ENCODE measurements at places on chromosomes 3 and 15.

- DNase-seq = no peak
Observed at GRCh38 chr3:19202754-19203153, 54.4 kb downstream of the KCNH8 start.

- DNase-seq = no peak
Observed at GRCh38 chr3:156763386-156763785, 62.8 kb upstream of the LEKR1 start.

- DNase-seq = peak; percentile 7
Observed at GRCh38 chr15:97995881-97996603, 35.5 kb downstream of the ARRDC4 start.

DNA sequence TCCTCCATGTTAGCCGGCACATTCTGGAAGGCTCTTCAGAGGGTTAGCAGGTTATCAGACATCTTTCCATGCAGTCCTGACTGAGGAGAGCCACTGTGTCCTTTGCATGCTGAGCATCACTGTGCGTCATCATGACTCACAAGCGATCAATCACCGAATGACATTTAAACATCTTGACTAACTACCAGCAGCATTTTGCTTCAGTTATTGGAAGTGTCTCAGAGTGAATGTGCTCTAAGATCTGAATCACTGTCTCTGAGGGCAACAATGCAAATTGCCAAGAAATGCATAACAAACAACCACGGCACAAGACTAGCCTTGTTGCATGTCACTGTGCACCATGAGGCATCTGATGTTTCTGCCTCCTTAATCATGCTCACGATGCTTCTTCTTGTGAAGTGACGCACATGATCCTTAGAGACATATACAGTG, 18.3 kb upstream of the ATP8B4 start:
- no peak for DNase-seq

DNA sequence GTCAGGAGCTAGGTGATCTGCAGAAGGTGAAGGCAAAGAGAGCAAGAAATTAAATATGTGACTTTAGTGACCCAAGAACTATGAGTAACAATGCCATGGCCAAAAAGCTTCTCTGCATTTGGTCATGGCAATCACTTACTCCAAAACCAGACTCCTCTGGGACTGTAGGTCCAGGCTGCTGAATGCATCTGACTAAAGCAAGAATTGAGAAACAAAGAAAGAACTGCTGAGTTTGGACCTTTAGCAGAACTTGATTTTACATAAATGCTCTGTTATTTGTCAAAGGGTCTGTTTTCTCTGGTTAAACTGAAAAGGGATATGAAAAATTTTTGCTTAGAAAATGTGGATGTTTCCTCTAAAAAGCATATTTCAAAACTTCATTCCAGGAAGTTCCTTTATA, 1102.2 kb downstream of the IGSF11 start:
- no peak for DNase-seq

GRCh38 chr15:39281094-39281493, 299.8 kb upstream of the THBS1 start:
- no peak for DNase-seq

DNA sequence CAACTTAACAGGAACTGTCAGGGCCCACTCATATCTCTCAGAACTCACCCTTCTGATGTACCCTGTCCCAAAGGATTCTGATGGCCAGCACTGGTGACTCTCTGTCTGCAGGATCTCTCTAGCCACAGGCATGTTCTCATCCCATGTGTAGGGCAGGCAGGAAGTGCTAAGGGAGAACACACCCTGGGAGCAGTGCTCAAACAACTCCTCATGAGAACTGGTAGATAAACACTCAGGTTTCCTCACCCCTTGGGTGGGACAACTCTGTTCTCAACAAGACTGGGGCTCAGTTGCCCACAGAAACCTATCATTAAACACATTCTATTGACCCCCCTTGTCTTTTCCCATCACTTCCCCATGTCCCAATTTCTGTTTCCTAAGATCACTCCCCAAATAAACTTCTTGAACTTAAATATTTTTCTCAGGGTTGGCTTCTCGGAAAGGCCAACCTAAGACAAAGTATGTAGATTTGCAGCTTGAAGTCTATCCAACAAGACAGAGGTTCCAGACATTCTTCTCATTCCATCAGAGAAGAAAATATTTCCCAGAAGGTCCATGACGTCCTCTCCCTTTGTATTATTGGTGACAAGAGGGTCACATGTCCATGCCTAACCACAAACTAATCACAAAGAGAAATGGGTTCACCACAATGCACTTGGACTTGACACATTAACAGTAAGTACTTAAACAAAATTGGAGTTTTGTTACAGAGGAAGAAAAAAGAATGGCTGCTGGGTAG, 276.6 kb upstream of the GADL1 start:
- no peak for DNase-seq

- DNase-seq = no peak
Observed at GRCh38 chr3:119665954-119666559, 5.7 kb upstream of the POPDC2 start.

DNA sequence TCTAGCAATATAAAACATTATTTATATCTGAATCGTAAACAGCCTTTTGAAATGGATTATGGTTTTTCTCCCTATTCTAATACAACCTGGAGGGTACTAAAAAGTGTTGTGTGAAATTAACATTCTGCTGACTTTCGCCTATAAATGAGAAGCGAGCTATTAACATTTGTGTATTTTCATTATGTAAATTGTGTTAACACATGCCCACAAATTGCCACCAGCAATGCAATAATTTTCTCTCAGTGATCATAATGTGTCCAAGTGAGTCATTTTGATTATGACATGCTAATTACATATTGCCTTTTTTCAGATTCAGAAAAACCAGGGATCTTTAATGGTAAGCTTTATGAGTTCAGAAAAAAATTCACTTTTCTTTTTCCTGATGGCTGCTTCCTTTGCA, 77.4 kb upstream of the SKOR1 start:
- no peak for DNase-seq

DNA sequence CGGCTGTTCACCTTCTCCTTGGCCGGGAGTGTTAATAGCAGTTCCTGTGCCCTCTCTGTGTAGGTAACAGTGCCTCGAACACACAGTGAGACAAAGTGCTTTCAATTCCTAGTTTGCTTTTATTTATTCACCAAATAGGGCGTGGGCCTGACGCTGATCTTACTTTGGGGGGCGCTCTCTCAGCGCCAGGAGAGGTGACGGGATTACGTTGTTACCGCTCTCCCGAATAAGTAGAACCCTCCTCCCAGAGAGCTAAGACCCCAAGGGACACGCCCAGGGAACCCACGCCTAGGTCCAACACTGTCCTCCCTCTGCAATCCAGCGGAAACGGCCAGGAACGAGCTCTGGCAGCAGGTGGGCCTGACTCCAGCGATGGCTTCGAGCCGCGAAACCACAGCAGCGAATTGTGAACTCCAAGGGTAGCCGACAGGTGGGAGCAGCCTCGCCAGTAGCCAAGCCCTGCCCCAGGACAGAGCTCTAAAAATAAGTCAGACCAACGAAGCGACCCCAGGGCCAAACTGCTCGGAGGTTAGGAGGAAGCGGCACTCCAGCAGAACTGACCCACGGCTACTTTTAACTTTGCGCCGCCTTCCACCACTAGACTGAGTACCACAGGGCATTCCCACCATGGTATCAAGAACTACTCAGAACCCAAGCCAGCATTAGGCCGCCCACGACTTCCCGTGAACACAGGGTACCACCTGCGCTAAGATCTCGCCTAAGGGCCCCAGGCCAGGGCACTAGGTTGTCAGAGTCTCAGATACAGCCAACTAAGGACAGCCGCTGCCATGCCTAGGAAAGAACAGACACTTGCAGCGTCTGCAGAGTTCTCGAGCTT, 1.6 kb upstream of the SIN3A start:
- DNase-seq = peak; percentile 62

DNA sequence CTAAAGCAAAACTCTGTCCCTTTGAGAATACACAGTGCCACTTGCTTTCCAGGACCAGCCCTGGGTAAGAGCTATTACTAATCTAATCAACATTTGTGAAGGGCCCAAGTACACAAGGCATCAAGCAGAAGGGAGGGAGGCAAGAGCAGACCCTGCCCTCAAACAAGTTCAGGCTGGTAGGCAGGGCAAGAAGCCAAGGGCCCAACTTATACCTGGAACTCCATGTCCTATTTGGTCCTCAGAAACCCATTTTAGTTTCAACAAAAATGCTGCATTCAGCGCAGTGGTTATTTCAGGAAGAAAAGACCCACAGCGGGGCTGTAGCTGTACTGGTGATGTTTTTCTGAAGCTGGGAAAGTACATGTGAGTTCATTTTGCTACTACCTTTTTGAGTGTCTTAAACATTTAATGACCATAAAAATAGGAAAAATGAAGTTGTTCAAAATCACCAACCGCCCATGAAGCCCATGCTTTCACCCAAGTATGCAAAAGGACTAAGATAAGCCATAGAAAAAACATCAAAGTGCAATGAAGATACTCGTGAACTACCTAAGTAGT, 2.8 kb downstream of the RPS17 start:
- DNase-seq = no peak

DNA sequence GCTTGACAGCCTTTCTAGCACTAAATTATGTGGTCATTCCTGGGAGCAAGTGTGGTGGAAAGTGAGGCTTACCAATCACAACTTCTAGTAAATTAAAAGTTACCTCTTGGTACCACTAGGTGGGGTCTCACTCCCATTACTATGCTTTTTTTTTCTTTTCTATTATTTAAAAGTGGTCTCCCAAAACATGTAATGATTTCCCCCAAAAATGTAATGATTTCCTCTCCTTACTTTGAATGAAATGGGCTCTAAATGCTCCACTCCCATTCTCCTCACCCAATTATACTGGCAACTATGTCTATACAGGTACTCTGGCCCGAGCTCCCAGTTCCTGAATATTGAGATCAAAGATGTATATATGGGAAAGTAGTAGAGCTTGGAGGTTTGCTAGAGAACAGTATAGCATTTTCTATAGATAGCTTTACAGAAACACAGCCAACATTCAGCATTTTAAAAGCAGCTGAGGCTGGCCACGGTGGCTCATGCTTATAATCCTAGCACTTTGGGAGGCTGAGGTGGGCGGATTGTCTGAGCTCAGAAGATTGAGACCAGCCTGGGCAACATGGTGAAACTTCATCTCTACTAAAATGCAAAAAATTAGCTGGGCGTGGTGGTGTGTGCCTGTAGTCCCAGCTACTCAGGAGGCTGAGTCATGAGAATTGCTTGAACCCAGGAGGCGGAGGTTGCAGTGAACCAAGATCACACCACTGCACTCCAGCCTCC, 70.9 kb downstream of the DCUN1D1 start:
- DNase-seq = no peak

- DNase-seq = no peak
Observed at GRCh38 chr15:34984889-34985630, 3.0 kb downstream of the ZNF770 start.

- DNase-seq = no peak
Observed at GRCh38 chr3:51389423-51390183, 1.5 kb upstream of the RBM15B start.

DNA sequence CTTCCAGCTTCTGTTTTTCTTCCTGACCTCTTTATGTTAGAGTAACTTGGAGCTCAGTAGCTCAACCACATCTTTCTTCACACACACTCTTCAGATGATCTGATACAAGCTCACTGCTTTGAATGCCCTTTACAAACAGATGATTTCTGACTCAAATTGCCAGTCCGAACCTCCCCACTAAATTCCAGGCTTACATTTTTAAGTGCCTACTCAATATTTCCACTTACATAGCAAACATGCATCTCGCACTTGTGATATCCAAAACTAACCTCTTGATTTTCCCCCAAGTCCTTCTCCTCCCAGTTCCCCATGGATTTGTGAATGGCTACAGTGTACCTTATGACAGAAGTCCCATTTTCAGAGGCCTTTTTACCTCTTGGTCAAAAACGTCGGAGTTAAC, 139.1 kb downstream of the GBE1 start:
- DNase-seq = no peak

DNA sequence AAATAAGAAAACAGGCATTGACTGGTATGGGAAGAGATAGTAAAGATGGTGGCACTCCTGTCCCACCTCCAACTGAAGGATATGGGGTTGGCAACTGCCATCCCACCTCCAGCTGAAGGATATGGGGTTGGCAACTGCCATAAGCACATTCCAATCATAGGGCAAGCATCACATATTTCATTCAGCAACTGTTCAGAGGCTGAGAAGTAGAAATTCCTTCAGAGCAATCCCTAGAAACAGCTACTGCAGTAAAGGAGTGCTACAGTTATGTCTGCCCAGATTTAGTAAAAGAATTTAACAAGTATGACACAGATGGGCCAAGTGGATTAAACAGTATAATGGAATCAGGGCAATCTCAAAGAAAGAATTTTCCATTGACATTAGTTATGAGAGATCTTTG, 156.8 kb downstream of the IMPG2 start:
- no peak for DNase-seq

- no peak for DNase-seq
Observed at GRCh38 chr3:69941439-69942176, 57.9 kb upstream of the SAMMSON start.

DNA sequence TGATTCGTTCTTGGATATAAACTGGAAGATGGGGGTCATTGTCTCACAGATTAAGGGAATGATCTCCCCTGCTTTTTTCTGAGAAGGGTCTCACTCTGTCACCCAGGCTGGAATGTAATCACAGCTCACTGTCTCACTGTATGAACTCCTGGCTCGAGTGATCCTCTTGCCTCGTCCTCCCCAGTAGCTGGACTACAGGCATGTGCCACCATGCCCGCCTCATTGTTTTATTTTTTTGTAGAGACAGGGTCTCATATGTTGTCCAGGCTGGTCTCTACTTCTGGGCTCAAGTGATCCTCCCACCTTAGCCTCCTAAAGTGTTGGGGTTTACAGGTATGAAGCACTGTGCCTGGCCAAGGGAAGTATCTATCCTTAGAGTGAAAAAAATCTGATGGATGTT, 5.4 kb downstream of the OXSR1 start:
- DNase-seq = no peak

DNA sequence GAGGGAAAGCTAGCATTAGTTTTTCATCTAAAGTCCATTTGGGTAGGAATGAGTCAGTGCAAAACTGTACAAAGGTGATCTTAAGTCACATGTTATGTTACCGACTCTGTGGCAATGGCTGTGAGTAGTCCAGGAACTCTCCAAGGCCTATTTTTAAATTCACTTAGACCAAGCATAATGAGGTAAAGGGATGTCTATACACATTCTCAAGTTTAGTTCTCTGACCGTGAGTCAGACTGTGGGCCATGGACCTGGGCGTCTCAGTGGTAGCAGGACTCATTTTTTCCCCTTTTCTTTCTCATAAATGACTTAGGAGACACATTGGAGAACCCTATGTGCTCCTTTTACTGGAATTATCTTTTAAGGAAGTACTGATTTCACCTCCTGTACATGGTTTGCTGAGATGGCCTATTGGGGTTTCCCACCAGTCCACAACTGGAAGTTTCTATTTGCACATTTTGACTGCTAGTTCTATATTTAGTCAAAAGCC, 488.7 kb upstream of the TPRG1 start:
- DNase-seq = no peak

- no peak for DNase-seq
Observed at GRCh38 chr3:31903686-31904431, 77.2 kb downstream of the OSBPL10 start.

DNA sequence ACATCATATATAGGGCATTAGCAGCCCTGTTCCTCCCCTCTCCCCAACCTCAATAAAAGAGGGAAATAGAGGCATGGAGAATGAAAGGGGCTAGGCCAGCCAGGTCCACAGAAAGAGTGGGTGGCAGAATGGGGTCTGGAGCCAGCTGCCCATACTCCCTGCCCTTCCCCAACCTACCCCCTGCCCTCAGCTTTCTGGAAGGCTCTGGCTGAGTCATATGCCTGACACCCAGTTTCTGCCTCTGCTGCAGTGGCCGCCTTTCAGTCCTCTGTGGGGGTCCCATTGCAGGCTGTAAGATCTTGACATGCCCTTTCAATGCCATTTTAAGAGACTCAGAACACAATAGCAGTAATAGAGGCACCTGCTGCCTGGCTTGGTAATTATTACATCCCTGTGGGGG, 95.7 kb downstream of the LINGO1 start:
- no peak for DNase-seq
